ENCODE measurements at places on chromosomes 3 and 15. TPM values are rescaled to one million over a fixed set of nuclear protein-coding genes. Genes with fewer than 3 reads are reported as not detected.
A peak's percentile ranks its signal among the peaks of the same experiment; 100 is the strongest.

Gene CEMIP
- total RNA-seq, result 2.1 TPM

Gene UBE3A
- 83.9 TPM for total RNA-seq

Gene PLSCR2
- 0.94 TPM for total RNA-seq

DNA sequence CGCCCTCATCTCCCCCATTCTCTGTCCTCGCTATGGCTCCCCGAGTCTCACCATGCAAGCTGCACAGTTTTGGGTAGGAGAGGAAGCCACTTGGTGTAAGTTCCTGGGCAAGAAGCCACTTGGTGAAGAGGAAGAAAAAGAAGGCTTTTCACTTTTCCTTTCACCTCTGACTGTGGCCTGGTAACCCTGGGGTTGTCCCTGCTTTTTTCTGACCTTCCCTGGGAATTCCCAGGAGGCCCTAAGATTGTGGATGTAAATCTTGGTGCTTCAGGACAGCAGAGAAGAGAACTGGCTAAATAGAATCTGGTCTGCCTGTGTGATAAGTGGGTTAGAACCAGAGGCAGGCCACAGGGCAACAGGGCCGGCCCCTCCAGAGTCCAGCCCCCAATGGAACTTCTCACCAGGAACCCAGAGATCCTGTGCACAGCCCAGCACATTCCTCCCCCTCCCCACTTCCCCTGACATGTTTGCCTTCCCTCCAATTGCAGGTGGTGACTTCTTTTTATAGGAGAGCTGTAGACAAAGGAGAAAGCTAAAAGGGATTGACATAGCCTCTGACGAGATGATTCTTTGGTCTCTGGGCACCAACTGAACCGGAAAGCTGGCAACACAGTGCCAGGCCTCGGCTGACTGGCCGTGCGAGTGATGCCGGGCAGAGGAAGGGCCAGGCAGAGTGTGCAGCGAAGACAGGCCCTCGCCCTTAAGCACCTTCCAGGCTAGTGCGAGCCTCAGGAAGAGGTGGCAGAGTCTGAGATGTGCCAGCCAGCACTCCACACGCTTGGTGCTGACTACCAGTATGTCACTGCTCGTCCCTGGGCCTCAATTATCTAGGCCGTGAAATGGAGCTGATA is 19.4 kb upstream of the SKOR1 start:
- no peak overlapping the region for H3K4me3 ChIP-seq
- no peak overlapping the region for H3K27ac ChIP-seq
- no peak for DNase-seq
- H3K36me3 ChIP-seq, result no peaks in the 10 kb centered on the region
- no peaks in the 10 kb centered on the region for H3K4me1 ChIP-seq

DNA sequence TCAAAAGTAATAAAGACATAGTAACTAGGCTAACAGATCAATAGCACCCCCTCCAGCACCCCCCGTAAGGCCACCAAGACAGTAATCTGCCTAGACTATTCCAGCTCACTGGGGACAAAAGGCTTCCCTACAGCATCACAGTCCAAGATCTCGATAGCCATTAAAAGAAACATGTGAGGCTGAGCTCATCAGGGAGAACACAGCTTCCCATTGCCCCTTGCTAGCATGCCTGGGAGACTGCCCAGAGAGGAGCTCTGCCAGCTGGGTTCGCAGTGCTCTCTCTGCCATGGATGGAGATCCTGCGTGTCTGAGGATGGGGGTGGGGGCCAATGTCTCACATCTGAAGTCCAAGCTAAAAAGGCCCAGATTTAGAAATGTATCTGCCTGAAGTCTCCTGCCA is 17.8 kb downstream of the LRIG1 start:
- no peaks in the 10 kb centered on the region for H3K36me3 ChIP-seq
- H3K27me3 ChIP-seq, result no peaks in the 10 kb centered on the region
- peak; percentile 66 for DNase-seq
- no peak overlapping the region for H3K4me3 ChIP-seq
- peaks cover 44% of the 10 kb centered on the region for H3K4me1 ChIP-seq

GRCh38 chr3:141313093-141313683 is 55.1 kb upstream of the ZBTB38 start:
- no peak overlapping the region for H3K4me3 ChIP-seq
- H3K36me3 ChIP-seq, result no peaks in the 10 kb centered on the region
- DNase-seq, result no peak
- H3K27me3 ChIP-seq, result no peaks in the 10 kb centered on the region
- no peaks in the 10 kb centered on the region for H3K4me1 ChIP-seq

DNA sequence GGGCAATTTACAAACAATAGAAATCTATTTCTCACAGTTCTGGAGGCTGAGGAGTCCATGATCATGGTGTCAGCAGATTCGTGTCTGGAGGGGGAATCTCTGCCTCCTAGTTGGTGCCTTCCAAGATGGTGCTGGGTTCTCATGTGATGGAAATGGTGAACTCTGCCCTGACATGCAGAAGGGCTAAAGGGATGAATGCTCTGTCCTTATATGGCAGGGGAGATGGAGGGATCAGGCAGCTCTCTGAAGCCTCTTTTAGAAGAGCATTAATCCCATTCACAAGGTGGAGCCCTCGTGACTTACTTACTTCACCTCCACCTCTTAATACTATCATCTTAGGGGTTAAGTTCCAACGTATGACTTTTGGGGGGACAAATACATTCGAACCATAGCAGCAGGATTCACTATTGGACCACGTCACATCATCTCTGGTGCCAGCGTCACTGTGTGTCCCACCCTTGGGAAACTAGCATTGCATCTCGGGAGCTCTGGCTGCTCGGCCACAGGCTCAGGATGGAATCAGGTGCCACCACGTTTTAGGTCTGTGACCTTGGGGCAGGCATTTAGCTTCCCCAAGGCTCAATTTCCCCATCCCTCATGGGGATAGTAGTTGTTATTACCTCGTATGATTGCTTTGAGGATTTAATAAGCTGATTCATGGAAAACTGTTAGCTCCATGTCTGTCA is 53.0 kb downstream of the SV2B start:
- H3K36me3 ChIP-seq, result no peaks in the 10 kb centered on the region
- H3K4me3 ChIP-seq, result no peak overlapping the region
- no peaks in the 10 kb centered on the region for H3K4me1 ChIP-seq
- H3K27ac ChIP-seq, result no peak overlapping the region
- no peak for DNase-seq

GRCh38 chr3:185049710-185050109 is 103.2 kb downstream of the C3orf70 start:
- DNase-seq, result no peak
- no peak overlapping the region for H3K4me3 ChIP-seq

DNA sequence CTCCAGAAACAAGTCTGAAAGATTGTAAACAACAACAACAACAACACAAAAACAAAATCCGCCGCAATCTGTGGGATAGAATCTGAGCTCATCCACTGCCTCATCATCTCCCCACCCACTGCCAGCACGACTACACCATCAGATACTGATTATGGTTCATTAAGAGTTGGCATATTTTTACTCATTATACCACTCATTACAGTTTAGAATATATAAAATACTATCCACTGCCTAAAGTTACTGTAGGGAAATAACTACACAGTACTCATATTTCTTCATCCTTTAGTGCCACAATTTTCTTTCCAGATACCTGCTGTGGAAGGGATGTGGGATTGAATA is 152.5 kb upstream of the PEX5L start:
- no peak overlapping the region for H3K4me3 ChIP-seq

- DNase-seq, result peak; percentile 98
- no peaks in the 10 kb centered on the region for H3K36me3 ChIP-seq
- peak within 1 kb of the TSS; percentile 76 for H3K27ac ChIP-seq
- H3K4me3 ChIP-seq, result peak within 1 kb of the TSS; percentile 64
- peaks cover 13% of the 10 kb centered on the region for H3K4me1 ChIP-seq
These were observed at the start of gene CCDC12 for GRCh38 chr3:46976326-46977190. TSS of gene CCDC12 (minus strand) at chr3:46976745. CDS start at chr3:46976732, 13 bp downstream.

DNA sequence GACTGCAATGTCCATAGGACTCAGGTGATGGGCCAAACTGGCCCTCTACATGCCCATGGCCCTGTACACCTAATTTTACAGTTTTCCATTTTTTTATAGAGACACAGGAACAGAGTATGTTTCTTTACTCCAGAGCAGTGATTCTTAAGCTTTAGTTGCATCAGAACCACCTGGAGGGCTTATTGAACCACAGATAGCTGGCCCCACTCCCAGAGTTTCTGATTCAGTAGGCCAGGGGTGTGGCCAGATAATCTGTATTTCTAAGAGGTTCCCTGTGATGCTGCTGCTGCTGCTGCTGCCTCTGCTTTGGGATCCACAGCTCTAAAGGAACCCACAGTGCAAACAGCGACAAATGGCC is 5.1 kb downstream of the RBP1 start:
- peak overlapping the region; percentile 16 for H3K27ac ChIP-seq
- H3K27me3 ChIP-seq, result peaks cover 4% of the 10 kb centered on the region
- H3K4me1 ChIP-seq, result no peaks in the 10 kb centered on the region
- no peaks in the 10 kb centered on the region for H3K36me3 ChIP-seq

DNA sequence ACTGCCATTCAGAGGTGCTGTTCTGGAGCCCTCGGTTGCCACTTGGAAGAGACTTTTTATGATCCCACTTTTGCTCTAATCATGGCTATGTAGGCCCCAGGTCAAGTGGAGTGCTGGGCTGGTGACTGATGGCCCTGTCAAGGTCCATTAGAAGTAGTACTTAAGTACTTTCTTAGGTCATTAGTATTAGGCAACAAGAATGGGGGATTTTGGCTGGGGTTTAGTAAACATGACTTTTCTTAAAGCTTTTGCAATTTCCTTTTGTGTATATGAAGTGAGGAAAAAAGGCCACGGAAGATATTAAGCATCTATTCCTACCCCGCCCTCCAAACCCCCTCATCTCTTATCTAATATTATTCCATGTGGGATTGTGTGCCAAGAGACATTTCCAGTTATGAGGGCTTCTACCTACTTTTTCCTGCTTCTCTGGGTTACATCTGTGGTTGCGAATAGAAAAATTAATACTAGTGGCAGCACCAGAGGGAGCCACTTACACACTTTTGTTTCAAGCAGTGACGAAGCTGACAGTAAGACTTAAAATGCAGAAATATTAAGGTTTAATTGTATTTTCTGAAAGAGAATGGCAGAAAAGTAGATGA is 13.9 kb downstream of the NLGN1 start:
- H3K4me1 ChIP-seq, result no peaks in the 10 kb centered on the region
- H3K27ac ChIP-seq, result no peak overlapping the region
- peak; percentile 18 for DNase-seq
- H3K4me3 ChIP-seq, result no peak overlapping the region
- H3K27me3 ChIP-seq, result no peaks in the 10 kb centered on the region

All from colonic mucosa (tissue), 4 donors.